ENCODE measurements at places on chromosomes 12 and 14.

- no peak for DNase-seq
Measured at GRCh38 chr14:94581127-94581999, at the start of gene SERPINA5. Gene SERPINA5 (plus strand): TSS chr14:94581426. CDS start chr14:94587363, 5,937 bp downstream.

- no peak for DNase-seq
Measured at GRCh38 chr14:64438181-64438841, 27.0 kb upstream of the AKAP5 start.

DNA sequence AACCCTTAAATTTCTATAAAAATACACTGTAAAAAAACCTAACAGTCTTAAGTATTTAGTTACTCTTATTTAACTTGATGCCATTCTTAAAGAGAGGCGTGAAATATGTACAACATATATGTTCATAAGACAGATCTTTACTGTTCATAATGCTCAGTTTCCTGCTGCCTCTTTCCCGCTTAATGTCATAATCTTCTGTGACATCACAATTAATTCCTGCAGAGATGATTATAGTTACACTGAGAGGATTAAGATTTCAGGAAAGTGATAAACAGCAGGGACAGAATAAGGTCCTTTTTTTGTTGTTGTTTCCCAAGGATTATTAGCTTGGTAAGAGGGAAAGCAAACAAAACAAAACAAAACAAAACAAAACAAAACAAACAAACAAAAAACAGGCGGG lies 801.4 kb downstream of the FLRT2 start:
- DNase-seq = no peak

- DNase-seq = no peak
Measured at GRCh38 chr12:11133816-11134215, 628 bp downstream of the TAS2R30 start.

DNA sequence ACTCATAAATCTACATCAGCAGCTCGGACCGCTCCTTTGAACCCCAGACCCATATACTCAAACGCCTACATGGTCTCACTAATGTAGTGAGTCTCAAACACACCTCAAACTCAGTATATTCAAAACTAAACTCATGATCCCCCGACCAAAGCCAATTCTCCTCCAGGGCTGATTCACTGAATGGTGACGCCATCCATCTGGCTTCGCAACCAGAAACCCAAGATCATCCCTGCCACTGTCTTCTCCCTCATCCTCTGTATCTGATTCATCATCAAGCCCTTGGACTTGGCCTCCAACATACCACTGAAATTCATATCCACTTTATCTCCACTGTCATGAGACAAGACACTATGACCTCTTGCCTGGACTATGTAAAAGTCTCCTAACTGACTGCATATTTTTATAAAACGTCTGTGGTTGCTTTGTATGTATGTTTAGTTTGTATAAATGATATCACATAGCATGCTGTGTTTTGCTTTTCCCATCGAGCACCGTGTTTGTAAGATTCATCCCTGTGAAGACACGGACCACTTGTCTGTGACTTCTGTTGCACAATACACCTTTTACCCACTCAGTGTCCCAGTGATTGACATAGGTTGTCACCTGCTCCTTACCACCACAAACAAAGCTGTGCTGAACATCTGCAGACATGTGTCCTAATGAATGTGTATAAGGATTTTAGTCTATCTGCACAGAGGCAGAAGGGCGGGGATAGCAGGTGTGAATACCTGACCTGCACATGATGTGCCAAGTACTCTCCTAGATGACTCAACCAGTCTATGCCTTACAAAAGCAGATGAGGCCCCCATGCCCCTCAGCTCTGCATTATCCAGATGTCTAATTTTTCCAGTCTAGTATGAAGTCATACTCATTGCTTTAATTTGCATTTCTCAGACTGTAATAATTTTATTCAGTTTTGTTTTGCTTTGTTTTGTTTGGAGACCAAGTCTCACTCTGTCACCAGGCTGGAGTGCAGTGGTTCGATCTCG lies 76.9 kb downstream of the VWF start:
- DNase-seq = no peak

- no peak for DNase-seq
Measured at GRCh38 chr12:111304642-111305071, 64.2 kb downstream of the PHETA1 start.

DNA sequence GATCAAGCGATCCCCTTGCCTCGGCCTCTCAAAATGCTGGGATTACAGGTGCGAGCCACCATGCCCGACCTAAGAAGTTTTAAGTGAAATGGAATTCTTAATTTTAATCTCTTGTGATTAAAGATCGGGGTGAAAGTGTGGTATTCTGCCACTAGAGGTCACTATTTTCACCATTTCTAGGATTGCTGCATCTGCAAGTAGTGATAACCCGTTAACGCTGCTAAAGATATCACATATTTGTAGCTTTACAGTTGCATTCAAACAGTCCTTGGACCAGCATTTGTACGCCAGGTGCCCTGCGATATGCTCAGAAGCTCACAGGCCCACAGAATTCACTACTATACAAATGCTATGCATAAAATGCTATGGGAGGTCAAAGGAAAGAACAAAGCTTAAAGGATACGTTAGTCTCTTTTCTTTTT lies 19.3 kb downstream of the CCDC62 start:
- no peak for DNase-seq

All from stimulated activated CD4-positive, alpha-beta T cell treated with anti-CD3 and anti-CD28 coated beads, TNF-alpha, amount 100 ng/mL, for 1 hour (primary cell).